ENCODE measurements at places on chromosomes 11 and 22.
A peak's percentile ranks its signal among the peaks of the same experiment; 100 is the strongest.

DNA sequence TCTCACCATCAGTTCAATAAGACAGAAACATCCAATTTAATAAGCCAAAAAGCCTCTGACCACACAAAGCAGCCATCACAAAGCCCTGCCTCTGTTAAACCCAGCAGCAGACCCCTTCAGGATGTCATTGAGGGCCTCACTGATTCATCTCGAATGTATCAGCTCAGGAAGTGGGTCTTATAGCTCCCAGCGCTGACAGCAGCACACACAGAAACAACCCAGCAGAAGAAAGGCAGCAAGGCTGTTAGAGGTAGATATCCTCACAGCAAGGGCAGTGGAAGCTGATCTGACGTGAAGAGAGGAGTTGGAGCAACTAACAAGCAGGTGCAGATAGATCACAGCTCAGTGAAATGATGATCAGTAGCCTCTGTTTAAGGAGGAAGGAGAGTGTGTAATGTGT lies 86.2 kb upstream of the NCAM1 start:
- no peak for DNase-seq

DNA sequence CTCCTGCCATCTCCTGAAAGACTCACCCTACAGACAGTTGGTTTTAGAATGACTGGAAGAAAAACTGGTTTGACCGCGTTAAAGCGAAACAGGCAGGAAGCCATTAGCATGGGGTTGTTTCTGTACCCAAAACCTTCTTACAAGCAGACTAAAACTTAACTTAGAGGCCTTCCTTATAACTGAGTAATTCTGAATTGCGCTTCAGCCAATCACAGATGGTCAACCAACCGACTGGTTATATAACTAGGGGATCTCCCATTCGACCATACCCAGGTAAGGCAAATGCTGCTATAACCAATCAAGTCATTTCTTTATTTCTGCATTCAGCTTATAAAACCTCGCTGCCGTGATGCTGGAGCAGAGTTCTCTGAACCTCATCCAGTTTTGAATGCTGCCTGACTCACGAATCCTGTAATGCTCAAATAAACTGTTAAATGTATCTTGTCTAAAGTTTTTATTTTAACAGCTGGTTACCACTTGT lies 87.8 kb upstream of the DRD2 start:
- DNase-seq: no peak

DNA sequence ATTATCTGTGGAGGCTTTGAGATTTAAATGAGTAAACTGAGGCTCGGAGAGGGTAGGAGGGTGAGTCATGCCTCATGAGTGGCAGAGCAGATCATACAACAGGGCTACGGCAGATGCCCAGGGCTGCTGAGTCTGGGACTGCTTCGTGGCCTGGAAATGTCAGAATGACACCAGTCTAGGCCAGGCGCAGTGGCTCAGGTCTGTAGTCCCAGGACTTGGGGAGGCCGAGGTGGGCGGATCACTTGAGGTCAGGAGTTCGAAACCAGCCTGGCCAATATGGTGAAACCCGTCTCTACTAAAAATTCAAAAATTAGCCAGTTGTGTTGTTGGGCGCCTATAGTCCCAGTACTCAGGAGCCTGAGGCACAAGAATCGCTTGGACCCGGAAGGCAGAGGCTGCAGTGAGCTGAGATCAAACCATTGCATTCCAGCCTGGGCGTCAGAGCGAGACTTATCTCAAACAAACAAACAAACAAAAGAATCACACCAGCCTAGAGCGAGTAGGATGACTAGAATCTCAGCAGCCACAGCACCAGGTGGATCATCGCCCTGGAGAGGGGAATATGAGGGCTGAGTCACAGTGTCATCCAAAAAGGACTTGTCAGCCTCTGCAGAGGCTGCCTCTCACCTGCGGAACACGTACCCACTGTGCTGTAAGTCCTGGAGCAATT lies 48.6 kb upstream of the ADA2 start:
- no peak for DNase-seq

- no peak for DNase-seq
Measured at GRCh38 chr11:115423728-115424459, 80.3 kb downstream of the CADM1 start.

DNA sequence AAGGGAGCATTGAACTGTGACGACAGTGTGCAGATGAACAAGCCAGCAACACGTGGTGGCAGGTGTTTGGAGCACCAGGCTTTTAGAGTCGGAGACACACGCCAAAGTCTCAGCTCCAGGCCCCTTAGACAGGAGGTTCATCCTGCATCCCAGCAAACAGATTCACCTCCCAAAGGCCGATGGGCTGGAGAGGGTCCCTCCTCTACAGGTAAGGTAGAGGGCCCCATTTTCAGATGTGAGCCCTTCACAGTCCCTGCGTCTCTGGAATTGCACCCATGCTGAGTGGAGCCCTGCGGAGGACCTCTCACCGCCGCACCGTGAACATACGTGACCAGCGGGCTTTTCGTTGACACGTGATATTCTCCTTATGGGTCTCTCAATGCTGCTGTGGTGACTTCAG lies 109.0 kb upstream of the B3GAT1 start:
- no peak for DNase-seq

DNA sequence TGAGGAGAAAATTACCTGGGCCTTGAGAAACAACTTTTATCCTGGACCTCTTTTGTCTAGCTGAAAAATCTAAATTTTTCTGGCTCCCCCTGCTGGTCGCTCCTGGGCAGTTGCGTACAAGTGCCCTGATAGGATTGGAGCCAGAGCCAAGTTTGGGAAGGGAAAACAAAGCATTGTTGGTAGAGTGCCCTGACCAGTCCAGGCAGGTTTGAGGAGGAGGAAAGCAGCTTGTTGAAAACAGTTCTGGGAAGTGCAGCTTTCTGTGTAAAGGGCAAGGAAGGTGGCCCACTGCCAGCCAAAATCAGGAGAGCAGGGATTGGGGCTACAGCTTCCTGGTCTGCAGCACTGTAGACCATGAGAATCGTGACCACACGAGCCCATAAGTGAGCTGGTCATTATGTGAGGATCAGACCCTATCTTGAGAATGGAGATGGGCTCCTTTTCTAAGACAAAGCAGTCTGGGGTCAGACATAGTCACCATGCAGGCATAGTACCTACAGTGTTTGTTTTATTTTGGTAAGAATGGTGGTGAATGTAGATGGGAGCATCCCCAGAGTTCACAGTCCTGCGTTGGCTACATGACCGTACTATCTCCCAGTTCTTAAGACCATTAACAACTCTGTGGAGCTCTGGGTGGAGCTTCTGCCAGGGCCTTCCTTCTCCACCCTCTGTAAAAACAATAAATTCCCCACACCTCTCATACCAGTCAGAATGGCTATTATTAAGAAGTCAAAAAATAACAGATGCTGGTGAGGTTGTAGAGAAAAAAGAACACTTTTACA lies 21.3 kb upstream of the PIK3IP1 start:
- peak; percentile 67 for DNase-seq

DNA sequence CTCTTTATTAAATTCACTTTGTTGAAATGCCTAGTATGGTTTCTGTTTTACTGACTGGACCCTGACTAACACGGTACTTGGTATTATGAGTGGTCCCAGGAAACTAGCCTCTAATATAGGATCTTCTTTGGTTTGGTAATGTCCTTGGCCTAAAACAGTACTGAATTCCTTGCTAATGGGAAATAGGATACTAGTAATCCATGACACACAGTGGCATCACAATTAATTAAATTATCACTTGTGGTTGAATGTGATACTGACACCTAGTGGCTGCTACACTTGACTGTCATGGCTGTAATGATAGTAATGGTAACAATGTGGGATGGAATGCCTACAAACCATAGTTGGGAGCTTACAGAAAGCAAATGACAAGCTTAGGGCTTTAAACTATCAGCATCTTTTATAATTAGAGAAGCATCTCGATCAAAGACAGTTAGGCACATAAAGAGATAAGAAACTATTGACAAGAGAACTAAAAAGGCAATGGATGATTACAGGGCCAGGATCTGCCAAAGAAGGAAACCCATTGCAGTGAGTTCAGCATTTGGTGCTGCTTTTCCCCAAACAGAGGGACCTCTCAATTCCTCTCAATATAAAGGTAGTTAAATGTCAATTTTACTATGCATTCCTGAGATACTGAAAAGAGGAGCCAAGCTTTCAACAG lies 8.6 kb downstream of the DNHD1 start:
- DNase-seq: peak; percentile 49

DNA sequence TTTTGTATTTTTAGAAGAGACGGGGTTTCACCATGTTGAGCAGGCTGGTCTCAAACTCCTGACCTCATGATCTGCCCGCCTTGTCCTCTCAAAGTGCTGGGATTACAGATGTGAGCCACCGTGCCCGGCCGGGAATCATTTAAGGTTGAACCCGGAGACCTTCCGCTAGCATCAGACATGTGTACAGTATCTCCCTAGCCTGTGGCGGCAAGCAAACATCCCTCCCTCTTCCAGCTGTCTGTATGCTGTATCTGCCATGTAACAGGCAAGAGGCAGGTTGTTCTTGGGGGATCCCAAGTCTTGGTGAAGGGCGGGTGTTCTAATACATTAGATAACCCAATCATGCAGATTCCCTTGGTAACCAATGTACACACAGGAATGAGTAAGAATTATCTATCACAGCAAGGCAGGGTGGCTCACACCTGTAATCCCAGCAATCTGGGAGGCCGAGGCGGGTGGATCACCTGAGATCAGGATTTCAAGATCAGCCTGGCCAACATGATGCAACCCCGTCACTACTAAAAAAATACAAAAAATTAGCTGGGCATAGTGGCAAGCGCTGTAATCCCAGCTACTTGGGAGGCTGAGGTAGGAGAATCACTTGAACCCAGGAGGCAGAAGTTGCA lies 58.1 kb upstream of the RBFOX2 start:
- no peak for DNase-seq

DNA sequence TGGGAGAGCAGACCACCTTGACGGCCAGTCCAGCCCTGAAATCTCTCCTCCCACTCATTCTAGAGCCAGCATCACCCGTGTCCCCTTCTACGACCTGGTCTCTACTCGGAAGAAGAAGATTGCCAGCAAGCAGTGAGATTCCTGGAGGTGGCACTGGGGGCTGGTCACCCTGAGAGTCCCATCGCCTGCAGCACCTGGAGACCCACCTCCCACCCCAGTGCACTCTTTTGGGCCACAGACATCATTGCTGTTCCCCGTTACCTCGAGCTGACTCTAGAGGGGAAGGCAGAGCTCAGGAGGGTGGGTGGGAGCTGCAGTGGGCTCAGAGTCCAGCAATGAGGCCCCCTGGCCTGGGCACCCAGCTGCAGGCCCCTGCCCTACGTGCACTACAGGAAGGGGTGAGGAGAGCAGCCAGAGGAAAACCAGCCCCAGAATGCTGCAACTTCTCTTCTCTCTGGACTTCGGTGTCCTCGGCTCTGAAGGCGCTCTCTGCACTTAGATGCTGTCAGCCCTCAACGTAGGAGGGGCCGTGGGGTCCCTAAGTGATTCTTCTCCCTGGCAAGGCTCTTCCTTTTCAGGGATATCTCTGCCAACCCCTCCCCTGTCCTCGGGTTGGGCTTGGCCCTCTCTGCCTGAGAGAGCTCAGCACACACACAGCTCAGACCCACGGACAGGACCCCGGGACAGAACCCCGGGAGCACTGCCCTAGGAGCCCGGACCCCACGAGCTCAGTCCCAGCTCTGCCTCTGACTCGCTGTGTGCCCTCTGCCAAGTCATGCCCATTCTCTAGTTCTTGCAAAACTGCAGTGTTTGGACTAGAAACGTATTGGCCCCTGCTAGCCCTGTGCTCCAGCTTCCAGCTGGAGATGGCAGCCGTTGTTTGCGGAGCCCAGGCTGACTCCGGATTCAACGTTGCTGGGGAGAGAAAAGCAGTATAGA lies 31.3 kb downstream of the CYTH4 start:
- DNase-seq: no peak

DNA sequence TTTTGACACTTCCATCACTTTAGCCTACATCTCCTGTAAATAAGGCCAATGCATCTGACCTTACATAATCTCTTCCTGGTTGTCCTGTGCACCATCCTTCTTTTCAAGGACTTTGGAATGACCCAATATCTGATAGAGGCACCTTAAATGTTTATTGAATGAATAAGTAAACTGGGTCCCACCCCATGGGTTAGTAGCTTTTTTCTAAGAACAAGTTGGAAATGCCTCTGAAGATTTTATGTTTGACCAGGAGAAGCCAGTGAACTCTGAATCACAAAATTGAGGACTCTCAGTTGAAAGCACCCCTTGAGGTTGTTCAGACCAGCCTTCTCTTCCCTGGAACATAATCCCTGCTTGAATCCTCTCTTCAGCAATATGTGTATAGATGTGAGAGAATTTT lies 1.4 kb downstream of the RNF185 start:
- no peak for DNase-seq

DNA sequence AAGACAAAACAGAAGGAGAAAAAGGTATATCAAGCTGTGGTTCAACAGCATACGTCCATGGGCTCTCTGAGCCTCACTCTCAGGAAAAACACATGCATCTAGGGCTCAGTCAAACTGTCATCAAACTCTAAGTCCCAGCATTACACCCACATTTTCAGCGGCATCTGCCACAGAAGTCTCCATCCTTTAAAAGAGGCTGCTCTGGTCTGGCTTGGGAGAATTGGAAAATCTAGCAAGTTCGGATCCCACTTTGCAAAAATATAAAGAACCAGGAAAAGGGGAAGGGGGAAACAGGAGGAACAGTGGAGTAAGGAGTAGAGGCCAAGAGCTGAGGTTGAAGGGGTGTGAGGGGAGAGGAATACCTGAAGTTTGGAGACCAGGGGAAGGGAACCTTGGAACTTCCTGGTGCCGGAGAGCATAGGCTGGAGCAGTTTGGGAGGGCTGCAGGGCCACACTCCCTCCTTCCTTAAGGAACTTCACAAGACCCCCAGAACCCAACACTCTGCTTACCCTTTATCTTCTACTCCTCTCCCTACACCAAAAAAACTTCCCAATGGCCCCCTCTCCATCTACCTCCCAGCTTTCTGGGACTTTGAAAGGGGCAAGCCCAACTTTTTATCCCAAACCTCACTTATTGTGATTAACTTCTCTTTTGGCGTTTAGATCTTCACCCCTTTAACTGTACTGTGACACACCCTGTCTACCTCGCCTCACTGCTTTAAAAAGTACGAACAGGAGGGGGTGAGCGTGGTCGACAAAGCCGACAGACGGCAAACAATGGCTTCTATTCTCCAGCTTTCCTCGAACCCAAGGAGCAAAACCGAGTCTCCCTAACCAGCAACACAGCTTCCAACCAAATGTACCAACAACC lies 4.0 kb downstream of the PAX6 start:
- no peak for DNase-seq

- DNase-seq: no peak
Measured at GRCh38 chr11:128231845-128232410, 355.4 kb downstream of the ETS1 start.

- peak; percentile 82 for DNase-seq
Measured at GRCh38 chr22:29750559-29751538, 16.0 kb downstream of the ZMAT5 start.

DNA sequence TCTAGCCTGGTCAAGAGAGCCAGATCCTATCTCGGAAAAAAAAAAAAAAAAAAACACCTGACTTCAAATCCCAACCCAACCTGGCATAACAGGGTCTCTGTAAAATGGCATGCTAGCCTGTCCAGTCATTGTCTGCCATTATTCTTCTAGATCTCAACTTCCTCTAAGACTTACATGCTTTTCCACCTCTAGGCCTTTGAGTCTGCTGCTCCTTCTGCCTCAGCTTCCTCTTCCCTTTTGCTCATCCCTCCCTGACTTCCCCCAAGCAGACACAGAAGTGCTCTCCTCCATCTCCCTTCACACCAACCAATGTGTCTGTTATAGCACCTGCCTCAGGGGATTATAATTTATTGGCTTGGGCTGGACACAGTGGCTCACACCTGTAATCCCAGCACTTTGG lies 7.8 kb downstream of the STK33 start:
- DNase-seq: peak; percentile 42
